Omental fat pad (tissue), 4 donors: ENCODE measurements at places on chromosomes 7 and 10.

DNA sequence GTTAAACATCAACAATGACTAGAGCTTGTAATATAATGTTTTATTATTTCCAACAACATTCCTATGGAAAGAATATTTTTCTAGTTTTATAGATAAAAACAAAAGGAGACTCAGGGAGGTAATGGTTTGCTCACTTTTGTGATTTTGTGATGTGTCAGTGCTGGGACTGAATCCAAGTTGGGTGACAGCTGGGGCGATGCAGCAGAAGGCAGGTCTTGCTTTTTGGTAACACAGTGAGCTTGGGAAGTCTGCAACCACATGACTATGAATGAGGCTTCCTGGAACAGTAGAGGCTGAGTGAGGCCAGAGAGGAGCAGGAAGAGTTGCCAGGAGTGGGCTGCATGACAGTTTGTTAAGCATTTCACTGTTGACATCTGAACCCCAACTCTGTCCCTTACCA, 4.9 kb upstream of the YKT6 start:
- DNase-seq = no peak

DNA sequence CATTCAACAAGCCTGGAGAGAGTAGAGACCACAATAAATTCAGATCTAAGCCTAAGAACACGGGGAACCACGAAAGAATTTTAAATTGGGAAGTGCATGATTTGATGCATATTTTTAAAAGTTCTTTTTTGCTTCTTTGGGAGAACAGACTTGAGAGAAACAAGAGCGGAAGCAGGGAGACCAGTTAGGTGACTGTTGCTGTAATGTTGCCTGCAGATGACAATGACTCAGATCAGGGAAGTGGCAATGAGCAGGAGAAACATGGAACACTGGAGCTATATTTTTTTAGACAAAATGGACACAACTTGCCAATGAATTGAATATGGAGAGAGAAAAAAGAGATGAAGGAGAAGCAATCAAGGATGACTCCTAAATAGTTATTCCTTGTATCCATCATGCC, 125.1 kb downstream of the RAPGEF5 start:
- no peak for DNase-seq

DNA sequence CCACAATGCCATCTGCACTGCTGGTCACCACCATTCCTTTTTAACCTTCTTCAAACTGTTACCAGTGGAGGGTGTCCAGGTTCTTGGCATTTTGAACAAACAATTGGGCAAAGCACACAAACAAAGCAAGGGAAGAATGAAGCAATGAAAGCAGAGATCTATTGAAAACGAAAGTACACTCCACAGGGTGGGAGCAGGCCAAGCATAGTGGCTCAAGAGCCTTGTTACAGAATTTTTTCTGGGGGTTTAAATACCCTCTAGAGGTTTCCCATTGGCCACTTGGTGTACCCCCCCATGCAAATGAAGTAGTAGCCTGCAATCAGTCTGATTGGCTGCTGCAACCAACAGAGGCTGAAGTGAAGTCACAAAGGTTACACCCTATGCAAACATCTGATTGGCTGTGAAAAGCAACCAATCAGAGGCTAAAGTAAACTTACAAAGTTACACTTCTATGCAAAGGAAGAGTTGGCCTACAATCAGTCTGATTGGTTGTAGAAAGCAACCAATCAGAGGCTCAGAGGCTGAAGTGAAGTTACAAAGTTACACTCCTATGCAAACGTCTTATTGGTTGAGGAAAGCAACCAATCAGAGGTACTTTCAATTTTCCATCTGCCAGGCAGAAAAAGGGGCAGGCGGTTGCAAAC, 103.2 kb upstream of the WAC start:
- DNase-seq = no peak

DNA sequence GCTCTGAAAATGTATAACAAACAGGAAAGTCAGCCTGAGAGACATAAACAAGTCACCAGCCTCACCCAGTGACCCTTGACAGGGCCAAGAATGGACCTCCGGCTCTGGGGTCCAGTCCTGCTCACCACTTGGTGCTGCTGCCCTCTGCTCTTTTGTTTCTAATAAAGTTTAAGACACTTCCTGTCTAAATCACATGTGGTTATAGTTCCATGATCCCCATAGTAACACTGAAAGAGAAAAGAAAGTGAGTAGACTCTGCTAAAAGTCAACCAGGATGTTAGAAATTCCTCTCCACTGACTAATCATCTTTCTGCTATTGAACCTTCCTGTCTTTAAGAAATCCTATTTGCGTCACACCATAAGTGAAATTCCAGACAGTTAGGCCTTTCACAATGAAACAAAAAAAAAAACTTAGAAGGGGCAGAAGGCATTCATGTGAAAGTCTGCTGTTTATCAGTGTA, 179.2 kb upstream of the BET1 start:
- DNase-seq = no peak

DNA sequence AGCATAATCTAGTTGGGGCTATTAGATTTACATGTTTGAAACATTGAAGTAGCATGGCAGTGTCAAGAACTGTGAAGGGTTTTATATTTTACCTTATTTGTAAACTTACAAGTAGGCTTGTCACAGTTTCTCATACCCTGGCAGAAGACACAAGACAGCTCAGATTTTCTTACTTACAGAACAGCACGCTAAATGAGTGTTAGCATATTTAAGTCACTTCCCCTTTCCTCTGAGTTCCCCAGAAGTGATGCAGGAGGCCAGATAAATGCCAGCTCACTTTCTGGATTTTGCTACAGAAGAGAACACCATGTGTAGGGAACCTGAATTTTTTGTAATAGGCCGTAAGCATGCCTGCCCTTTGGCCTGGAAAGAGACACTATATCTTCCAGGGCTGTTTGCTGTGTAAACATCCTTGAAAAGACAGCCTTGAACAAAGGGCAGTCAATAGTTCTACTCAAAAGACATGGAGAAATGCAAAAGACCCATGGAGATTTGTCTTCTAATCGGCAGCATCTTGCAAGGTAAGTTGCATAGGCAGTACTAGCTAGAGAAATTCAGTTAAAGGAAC, 279.1 kb downstream of the PHF14 start:
- DNase-seq = no peak
